CD4-positive, alpha-beta T cell treated with Interleukin-1 beta for 1 hour (primary cell): ENCODE measurements at places on chromosomes 16 and 17.

GRCh38 chr17:1515640-1516387 is 598 bp downstream of the INPP5K start:
- DNase-seq: peak; percentile 70

GRCh38 chr17:48981927-48982539 is 13.6 kb upstream of the GIP start:
- no peak for DNase-seq

GRCh38 chr17:10556301-10557005 is 7.0 kb upstream of the MYH2 start:
- DNase-seq: no peak

- DNase-seq: no peak
These were observed 76.3 kb downstream of the JPH3 start for GRCh38 chr16:87678618-87679017.

DNA sequence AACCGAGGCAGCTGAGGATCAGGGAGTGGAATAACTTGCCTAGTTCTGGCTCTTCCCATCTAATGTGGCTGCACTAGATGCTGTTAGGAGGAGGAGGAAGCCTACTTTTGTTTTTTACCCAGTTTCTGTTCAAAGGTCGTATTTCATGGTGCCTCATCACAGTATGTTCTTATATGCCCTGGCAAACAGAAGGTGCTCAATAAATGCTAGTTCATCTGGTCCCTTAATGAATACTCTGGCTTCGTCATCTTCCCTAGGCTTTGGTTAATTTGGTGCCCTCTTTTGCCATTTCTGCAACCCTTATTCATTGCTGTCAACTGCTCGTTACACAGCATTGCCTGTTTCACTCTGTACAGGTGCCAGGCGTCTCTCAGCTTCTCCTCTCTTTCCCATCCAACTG is 151.7 kb downstream of the WWOX start:
- DNase-seq: no peak

DNA sequence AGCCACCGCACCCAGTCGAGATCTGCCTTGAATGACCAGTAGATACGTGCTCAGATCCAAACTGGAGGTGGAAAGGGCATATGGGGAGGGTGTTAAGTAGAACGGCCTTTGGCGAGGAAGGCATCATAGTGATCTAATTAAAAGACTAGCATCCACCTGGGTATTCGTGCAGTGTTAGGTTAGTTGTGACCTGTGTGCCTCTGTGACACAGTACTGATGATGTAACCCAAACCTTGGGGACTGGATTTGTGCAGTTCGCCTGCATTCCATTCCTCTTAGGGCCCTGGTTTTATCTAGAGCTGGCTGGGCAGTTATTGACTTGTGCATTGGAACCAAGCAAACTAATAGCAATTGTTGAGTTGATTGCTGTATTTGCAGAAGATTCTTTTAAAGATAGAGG is 47.9 kb downstream of the SNX29 start:
- DNase-seq: no peak

DNA sequence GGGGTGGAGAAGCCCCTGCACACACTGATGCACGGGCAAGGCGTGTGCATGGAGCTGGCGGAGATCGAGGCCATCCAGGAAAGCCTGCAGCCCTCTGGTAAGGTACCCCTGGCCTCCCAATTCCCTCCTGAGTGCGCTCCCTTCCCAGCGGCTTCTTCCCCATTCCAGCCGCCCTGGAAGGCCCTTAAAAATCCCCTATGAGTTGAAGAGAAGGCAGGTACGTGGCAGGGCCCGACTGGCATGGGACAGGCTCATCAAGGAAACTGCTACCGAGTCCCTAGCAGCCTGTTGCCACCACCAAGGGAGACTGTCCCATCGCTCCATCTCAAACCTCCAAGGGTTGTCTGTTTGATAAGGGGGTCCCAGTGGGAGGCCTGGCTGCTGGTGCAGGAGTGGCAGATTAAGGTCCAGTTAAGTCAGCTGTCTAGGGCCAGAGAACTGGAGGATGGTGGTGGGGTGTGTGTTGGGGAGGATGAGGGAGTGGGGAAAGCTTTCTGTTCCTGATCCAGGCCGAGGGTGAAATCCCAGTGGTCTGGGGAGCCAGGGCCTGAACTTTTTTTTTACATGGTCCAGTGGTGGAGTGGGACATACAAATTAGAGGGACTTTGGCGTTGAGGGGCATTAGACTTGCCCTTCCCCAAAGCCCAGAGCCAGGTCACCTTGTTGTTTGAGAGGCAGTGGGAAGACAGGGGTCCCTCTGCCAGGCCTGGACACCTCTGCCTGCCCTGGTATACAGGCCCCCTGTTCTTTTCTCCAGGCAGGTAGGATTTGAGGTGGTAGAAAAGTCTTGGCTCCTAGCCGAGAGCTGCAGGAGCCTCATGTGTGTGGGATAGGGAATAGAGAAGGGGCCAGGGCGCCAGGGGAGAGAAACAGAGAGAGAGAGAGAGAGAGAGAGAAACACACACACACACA is 994 bp downstream of the IGFBP4 start:
- no peak for DNase-seq

GRCh38 chr17:66386498-66387351 is 84.3 kb downstream of the PRKCA start:
- no peak for DNase-seq

DNA sequence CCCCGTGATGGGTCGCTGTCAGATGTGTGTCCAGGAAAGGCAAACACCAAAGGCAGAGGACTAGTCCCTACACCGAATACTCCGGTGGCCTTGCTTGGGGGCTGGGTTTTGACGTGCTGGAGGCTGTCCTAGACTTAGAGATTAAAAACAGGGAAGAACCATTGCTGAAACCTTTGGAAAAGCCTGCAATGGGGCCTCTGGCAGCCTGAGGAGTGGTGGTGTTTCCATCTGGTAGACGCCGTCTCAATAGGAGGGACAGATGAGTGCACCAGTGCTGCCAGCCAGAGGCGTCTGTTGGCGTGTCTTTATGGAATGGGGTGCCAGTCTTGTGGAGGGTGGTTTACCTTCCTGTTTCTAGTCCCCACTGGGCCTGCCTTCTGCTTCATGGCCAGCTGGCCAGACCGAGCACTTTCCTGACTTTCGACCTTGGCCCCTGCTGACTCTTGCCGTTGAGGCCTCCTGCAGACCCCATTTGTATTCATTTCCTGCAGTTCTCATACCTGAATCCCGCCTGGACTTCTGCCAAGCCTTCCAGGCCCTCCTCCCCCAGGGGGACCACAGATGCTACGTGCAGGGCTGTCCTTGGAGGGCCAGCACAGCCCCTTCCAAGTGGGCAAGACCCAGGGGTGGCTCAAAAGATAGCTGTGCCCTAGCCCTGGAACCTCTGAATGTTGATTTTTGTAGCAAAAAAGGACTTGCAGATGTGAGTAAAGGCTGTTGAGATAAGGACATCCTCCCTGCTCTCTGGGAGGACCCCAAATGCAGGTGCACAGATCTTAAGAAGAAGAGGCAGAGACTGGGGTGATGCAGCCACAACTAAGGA is 1.9 kb upstream of the DNASE1 start:
- DNase-seq: no peak
